ENCODE measurements at places on chromosomes 4 and X.

GRCh38 chrX:107712231-107713202 is 63.1 kb downstream of the TSC22D3 start:
- no peak for DNase-seq

GRCh38 chr4:58475097-58475496 is 1364.9 kb upstream of the IGFBP7 start:
- no peak for DNase-seq

DNA sequence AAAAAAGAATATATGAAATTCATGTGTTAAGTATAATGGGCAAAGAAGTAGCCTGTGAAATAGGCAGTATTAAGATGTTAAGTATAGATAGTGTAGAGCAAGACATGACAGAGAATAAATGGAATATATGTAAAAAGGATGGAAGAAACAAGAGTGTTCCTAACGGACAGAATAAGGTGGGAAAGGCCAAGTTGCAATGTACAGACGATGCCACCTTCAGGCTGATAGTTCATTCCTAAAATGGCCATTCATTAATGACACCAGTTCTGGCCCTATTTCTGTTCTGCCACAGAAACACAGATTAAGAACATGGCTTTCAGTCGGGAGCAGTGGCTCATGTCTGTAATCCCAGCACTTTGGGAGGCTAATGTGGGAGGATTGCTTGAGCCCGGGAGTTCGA is 4.4 kb upstream of the FAM184B start:
- DNase-seq, result no peak

DNA sequence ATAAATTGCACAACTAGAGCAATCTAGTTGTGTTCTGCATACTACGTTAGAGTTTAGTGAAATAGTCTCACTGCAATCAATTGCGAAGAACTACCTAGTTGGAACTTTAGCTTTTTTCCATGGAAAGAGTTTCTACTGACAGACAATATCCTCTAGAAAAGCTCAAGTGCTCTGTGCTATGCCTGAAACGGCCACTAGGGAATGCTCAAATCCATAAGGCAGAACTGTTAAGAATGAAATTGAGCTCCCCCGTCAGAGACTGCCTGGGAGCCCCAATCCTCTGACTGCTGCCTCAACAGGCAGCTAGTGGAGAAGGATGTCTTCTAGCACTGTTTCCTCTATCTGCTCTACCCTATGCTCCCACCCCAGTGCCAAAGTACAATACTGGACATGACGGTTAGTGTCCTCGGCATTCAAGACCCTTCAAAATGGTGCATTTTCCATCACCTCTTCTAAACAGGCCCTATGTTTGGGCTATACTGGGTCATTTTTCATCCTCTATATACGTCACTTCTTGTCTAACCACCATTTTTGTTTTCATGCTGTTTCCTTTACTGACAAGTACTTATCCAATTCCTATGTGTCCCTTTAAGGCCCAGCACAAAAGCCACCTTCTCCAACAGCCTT is 35.3 kb downstream of the FRMD7 start:
- no peak for DNase-seq

- DNase-seq, result no peak
Measured at GRCh38 chr4:23970201-23970850, 80.5 kb upstream of the PPARGC1A start.

DNA sequence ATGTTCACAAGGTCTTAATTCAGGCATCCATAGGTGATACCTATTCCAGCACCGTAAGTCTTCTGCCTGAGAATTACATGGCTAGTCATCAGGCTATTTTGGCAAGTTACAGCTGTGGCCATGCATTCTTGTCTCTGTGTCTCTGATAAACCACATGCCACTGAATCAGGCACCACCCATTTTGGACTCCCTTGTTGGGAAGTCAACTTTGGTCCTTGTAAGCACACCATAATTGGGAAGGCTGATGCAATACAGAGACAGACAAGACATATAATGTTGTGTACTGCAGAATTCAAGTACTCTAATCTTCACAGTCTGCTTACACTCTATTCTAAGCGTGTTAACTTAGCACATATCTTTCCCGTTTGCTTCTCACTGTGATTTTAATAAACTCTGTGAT is 483.7 kb upstream of the FTHL17 start:
- no peak for DNase-seq

Measured in vagina (tissue), 2 donors.